ENCODE measurements at places on chromosomes 12 and 14.

- DNase-seq: no peak
Measured at GRCh38 chr12:29039013-29039412, 110.1 kb upstream of the FAR2 start.

DNA sequence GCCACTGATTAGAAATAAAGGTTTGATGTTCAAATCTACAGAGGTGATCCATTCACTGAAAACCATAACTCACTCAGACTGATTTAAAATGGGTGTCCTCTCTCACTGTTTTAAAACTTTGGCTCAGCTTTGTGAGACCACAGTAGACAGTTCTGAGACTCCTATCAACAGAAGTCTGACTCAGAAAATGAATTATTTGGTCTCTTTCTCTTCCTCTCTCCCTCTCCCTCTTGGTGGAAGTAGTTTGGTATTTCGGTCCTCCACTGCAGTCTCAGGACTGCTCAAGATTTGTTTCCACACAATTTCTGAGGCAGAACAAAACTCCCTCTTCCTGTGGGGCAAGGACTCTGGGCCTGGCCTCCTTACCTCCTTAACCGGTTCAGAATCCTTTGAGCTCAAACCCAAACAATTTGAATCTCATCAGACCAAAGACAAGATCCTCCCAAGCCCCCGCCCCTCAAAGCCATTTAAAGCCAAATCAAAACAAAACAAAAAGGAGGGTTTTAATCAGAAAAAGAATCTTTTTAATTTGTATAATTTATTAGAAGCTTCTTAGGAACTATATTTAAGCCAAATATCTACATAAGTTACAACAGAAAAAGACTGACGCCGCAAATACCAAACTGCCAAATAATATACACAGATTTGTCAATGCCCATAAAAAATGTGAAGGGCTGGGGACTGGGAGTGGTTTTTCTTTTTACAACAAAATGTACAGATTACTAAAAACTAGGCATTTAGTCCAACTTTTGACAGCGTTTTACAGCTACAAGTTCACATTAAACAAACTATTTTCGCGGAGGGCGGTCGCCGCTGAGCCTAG is 3.9 kb downstream of the NKX2-1 start:
- DNase-seq: no peak

- no peak for DNase-seq
Measured at GRCh38 chr14:85978582-85979250, 448.8 kb downstream of the FLRT2 start.

DNA sequence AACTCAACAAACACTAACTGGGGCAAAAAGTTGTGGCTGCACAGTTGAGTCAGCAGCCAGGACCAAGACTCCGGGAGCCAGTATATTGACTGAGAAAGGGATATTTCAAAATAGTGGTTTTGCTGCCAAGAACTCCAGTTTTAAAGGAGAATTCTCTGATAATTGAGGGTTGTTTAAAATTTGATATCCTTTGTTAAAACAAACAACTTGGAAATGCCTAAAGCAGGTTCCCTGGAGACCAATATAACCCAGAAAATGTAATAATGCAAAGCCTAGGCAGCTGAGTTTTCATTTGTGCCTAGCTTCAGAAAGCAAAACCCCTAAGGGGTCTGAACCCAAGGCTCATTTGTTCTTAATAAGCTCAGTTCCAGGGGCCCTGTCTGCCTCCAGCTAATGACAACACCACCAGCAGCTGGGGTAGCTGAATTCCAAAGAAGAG is 311.7 kb upstream of the CCDC196 start:
- DNase-seq: no peak

GRCh38 chr12:69102856-69103255 is 136.5 kb upstream of the CPSF6 start:
- no peak for DNase-seq

DNA sequence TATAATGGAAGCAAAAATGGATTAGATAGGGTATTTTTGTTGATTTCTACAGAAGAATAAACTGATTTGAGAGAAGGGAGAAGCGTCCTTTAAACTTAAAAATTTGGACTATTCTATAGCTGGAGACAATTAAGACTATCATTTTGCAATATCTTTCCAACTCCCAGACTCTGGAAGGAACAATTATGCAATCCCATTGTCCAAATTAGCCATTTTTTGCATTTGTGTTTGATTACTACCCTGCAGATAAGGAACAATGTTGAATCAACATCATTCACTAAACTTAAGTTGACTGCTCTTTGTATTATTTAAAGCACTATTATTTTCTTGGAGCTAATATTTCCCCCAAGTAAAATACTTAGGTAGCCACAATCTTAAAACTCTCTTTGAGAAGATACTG is 34.8 kb upstream of the SELPLG start:
- no peak for DNase-seq

GRCh38 chr12:57133013-57133569 is 4.8 kb downstream of the LRP1 start:
- no peak for DNase-seq

- no peak for DNase-seq
Measured at GRCh38 chr12:114481200-114481535, 75.2 kb upstream of the TBX5 start.

GRCh38 chr12:50220363-50220995 is 53.3 kb upstream of the CERS5 start:
- no peak for DNase-seq

- DNase-seq: no peak
Measured at GRCh38 chr12:45426294-45426693, 210.4 kb downstream of the ANO6 start.

GRCh38 chr14:64191756-64192155 is 102.4 kb downstream of the ESR2 start:
- no peak for DNase-seq

DNA sequence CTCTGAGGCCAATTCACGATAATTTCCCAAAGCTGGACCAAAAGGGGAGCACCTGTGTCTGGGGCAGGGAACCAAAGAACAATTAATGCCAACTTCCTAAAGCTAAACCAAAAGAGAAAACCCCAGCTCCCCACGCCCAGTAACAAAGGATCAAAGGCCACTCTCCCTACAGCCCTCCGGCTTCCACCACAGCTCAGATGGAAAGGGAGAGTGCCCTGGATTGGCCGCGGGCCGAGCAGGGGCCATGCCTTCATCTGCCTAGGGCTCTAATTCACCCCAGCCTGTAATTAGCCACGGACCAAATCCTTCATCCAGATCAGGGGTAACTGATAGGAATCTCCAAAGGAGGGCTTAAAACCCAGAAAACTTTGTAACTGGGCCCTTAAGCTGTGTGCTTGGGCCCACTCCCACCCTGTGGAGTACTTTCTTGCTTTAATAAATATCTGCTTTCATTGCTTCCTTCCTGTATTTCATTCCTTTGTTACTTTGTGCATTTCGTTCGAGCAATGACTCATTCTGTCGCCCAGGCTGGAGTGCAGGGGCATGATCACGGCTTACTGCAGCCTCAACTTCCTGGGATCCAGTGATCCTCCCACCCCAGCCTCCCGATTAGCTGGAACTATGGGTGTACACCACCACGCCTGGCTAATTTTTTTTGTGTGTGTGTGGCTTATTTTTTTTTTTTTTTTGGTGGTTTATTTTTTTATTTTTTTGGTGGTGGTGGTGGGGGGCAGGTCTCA is 65.5 kb upstream of the PPP4R3A start:
- DNase-seq: no peak

GRCh38 chr12:6241495-6241894 is 41.3 kb downstream of the CD9 start:
- no peak for DNase-seq

DNA sequence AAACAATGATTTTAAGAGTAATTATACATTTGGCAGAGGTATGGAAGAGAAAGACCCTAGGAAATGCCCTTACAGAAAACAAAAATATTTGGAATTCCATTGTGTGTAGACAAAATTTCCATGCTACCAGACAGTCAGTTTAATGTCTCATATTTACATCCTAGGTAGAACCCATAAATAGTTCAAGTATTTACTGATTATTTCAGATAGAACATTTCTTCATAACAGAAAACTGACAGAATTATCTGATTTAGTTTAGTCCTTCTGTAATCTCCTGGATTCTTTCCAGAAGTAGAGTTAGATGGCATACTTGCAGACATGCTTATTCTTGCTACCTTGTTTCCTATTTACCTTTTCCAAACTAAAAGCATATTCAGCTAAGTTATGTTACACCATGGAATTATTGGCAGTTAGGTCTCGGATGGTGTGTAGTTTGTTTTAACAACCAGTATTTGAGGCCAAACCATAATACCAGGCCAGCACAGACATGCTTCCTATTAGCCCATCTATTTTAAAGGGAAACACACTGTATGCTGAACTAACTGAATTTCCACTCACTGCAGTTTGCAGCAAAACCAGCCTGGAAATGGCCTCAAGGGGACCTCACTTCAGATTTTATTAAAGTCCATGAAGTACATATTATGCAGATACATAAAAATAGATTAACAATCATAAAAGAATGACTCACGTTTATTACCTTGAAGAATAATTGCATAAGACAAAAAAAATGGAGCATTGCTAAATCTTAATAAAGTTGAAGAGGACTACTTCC is 126.6 kb upstream of the LRIG3 start:
- no peak for DNase-seq

- DNase-seq: no peak
Measured at GRCh38 chr14:31702130-31702529, 140.9 kb downstream of the NUBPL start.

DNA sequence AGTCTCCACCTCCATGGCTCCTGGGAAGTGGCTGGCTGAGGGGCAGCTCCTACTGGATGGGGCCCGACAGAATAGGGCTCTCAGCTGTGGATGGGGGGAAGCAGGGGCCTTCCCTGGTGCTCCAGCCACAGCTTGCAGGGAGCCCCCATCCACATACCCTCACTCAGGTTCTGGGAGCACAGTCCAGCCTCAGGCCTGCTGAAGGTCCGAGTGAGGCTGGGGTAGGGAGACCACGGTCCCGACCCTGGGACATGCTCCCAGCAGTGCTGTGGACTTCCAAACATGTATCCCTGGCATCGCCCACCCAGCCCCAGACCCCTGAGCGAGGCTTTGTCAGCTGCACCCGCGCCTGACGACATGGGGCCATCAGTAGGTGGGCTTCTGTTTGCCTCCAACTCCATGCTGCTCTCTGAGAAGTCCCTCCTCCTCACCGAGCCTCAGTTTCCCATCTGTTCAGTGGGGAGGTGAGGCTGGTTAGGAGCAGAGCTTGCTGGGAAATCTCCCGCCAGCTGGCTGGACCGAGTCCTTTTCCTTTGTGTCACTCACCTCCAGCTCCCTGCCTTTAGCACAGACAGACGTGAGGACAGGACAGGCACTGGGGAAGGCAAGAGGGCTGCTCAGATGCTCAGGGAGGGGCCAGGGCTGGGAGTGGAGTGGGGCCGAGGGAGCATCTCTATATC is 9.1 kb upstream of the ATG101 start:
- no peak for DNase-seq

- DNase-seq: no peak
Measured at GRCh38 chr12:124299628-124300388, 4.9 kb downstream of the RFLNA start.

GRCh38 chr14:21894003-21894897 is 220.6 kb upstream of the OR4E1 start:
- no peak for DNase-seq

GRCh38 chr14:86334355-86334754 is 804.4 kb downstream of the FLRT2 start:
- DNase-seq: no peak

DNA sequence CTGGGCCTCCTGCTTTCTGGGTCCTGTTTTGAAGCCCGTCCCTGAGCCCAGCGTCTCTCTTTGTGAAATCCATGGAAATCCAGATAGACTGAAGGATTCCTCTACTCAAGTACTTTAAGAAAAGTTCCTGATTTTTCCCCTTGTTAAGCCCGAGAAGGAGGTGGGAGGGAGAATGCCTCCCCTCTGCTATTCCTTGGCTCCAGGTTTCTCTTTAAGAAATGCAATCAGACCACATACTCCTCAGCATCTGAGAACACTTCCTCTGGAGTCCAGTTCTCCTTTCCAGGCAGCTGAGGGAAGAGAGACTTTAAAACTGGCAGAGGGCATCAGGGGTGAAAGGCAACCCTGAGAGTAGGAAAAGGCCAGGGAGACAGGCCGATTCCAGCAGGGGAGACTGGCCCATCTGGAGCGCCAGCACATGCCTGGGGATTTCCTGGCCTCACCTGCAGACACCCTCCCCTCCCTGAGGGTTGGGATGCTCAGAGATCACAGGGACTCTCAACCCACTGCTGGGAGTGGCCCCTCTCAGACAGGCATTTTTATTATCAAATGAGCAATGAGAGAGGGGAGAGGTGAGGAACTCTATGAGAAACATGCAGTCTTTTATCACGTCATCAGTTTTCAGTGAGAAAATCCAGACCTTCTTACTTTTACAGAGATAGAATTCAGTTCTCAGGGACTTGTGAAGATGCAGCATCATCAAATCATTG is 2.0 kb upstream of the EMP1 start:
- no peak for DNase-seq

DNA sequence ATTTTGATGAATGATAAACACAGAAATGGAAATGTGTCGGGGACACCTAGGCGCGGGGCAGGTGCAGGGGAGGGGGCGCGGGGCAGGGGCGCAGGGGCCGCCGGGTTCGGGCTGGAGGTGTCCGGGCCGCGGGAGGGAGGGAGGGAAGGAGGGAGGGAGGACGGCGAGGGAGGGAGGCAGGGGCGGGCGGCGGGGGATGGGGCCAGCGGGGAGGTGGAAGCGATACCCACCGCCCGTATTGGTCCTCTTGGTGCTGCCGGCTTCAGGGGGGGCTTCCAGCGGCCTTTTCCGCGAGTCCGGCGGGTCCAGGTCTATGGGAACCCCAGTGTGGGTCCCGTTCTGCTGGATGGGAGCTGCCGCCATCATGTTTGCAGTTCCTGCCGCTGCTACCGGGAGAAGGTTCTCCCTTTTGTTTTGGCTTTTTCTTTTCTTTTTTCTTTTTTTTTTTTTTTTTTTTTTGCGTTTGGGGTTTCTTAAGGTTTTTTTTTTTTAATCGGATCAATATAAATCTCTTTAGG is 703 bp downstream of the NOVA1 start:
- no peak for DNase-seq

GRCh38 chr14:69612014-69612782 is 802 bp downstream of the SUSD6 start:
- no peak for DNase-seq

GRCh38 chr12:78753058-78753457 is 111.5 kb upstream of the SYT1 start:
- DNase-seq: no peak

GRCh38 chr12:68222326-68222725 is 3.3 kb downstream of the IL26 start:
- no peak for DNase-seq

- DNase-seq: no peak
Measured at GRCh38 chr12:88897723-88898122, 317.5 kb upstream of the KITLG start.

- DNase-seq: no peak
Measured at GRCh38 chr12:116771651-116772050, 33.5 kb downstream of the RNFT2 start.

Data from D721Med (cell line).